ENCODE measurements at places on chromosomes 2 and 18.

GRCh38 chr2:104092886-104093285 is 761.0 kb upstream of the POU3F3 start:
- no peak for DNase-seq

GRCh38 chr2:36478999-36479398 is 119.0 kb downstream of the FEZ2 start:
- DNase-seq = no peak

GRCh38 chr2:160293391-160294091 is 93.5 kb upstream of the ITGB6 start:
- peak; percentile 18 for DNase-seq

DNA sequence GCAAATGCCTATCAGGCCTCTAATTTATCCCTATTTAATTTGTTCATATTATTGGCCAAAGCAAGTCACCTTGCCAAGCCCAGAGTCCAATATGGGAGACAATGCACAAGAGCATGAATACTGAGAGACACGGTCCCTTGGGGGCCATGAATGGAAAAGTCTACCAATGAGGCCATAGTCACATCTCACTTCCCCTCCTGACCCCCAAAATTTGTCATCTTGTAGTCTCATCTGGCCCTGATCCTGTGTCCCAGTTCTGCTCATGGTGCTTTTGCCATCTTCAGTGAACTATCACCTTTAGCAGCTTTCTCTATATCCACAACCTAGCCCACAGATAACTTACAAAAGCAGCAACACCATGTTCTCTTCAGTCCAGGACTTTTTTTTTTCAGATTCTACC is 302.7 kb upstream of the MGAT5 start:
- DNase-seq = no peak

GRCh38 chr2:30147196-30147714 is 448 bp downstream of the YPEL5 start:
- no peak for DNase-seq

GRCh38 chr2:86301009-86301408 is 36.4 kb downstream of the REEP1 start:
- DNase-seq = peak; percentile 45

- no peak for DNase-seq
Observed at GRCh38 chr2:5616019-5616418, 76.2 kb upstream of the SOX11 start.

- DNase-seq = no peak
Observed at GRCh38 chr18:79884294-79884962, 67.0 kb downstream of the SLC66A2 start.

- no peak for DNase-seq
Observed at GRCh38 chr2:73162856-73163391, 39.5 kb upstream of the NOTO start.

- no peak for DNase-seq
Observed at GRCh38 chr2:229410946-229411345, 139.9 kb upstream of the PID1 start.

- DNase-seq = no peak
Observed at GRCh38 chr2:156434461-156435291, 1.5 kb upstream of the GPD2 start.

DNA sequence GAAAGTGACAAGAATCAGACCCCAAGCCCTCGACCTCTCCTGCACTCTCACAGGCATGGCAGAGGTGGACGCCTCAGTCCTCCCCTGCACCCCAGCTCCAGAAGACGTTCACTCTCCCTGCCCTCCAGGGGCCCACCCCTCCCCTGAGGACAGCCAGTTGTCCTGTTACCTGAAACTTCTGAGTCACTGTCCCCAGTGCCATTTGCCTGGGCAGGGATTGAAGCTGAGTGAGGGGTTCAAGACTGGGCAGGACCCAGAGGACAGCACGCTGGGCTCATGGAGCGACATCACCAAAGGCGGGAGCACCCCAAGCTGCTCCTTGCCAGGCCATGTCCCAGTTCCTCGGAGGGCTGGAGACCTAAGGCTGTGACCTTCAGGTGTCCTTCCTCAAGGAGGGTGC is 34.2 kb upstream of the COL6A3 start:
- DNase-seq = no peak

DNA sequence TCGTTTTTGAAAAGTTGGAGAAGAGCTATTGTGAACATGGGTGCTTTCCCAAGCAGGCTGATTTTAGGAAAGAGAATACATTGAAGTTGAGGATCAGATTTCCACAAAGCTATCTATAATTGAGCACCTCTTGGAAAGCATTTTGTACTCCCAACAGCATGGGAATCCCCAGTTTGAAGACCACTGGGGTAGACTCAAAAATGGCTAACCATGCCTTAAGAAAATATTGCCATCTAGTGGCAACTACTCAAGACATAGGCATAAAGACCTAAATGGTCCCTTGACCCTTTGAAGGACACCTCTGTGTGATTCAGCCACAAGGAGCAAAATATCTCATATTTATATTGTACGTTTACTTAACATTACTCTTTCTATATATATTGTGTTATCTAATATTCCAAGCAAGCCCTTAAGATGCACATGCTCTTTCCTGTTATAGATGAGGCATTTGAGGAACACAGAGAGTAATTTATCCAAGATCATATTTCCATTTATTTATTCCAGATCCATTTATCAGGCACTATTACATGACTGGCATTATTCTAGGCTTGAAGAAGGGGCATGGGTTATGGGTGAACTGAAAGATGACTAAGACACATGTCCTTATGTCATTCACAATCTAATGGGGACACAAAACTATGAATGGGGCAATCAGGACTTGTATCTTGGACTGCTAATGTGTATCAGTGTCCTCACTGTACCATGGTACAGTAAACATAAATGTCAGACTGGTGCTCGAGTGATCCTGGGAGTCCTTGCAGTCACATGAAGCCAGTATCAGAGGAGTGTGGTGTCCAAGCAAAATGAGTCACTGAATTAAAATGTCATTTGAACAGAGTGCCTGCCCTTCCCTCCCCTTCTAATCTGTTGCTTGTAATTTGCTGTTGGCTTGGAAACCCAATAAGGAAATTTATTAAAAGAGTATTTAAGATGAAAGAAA is 121.0 kb upstream of the XPO1 start:
- DNase-seq = peak; percentile 14

GRCh38 chr18:22427822-22428549 is 10.3 kb upstream of the CTAGE1 start:
- DNase-seq = no peak

DNA sequence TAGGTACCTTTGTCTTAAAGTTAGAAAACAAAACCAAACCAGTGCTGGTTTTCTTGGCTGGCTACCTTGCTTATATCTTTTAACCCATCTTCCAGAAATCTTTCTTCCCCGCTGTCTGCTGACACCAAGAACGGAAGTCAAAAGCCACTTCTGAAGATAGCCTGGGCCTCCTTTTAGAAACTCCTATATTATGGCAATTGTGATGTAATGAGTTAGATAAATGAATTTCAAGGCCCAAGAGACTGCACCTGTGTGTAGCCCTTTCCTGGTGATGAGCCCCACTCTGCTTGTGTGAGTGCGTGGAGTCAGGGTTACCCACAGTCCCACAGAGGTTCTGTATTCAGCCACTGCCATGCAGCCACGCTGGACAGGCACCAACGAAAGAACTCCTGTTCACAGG is 60.7 kb downstream of the ARMC9 start:
- DNase-seq = no peak

DNA sequence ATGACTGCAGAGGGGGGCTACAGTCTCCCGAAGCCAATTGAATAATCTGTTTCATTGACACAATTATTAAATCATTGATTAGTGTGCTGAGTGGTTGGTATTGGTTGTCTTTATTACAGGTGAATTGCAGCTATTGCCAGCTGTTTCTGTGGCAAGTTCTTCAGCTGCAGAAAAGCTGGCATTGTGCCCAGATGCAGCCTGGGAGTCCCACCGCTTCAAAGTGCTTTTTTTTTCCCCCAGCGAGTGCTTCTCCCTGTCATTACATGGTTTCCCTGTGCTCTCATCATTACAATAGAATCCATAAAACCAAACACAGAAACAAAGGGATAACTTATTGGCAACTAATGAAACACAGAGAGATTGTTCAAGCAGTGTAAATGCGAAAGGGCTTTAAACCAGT is 164.7 kb downstream of the GRB14 start:
- DNase-seq = no peak

DNA sequence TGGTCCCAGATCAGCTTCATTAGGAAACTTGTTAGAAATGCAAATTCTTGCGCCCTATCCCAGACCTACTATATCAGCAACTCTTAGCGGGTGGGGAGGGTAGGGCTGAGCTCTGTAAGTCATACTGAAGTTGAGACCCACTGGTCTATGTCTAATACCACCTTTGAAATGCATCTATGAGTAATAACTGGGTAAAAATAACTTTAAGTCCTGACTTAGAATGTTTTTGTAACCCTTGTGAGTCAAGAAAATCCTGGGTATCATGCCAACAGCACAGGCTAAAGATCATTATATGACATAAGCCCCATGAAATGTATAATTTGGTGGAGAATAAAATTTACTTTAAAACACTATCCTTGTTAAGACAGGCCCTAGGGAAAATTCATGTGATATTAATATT is 41.4 kb downstream of the PRKD3 start:
- DNase-seq = no peak

- no peak for DNase-seq
Observed at GRCh38 chr2:138948070-138948539, 167.9 kb upstream of the NXPH2 start.

DNA sequence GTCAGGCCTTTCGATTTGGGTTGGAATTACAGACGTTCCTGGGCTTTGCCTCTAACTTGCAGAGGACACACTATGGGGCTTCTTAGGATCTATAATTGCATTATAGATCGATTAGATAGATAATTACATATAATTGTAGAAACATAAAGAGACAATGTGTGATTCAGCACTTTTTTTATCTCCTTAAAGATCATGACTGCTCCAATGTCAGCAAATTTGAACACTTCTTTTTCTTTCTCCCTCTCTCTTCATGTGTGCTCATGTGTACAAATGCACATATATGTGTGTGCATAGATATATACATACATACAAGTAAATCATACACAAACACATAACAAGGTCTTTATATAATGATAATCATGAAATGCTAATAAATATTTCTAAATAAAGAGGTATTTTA is 1261.2 kb upstream of the SLC39A10 start:
- DNase-seq = no peak

DNA sequence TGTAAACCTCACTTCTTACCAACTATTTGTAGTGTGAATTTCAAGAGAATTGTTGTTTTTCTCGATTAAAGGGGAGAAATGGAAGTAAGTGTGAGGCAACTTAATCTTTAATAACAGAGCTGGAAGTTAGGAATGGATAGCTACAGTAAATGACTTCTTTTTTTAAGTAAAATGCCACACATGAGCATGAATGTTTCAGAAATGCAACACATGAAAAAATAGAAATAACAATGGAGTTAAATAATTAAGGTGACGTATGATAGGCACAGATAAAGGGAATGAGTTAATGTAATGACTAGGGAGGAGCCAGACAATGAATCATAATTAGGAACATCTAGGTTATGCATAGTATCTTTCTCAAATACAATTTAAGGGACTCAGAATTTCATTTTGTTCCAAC is 3.4 kb downstream of the REL start:
- no peak for DNase-seq

DNA sequence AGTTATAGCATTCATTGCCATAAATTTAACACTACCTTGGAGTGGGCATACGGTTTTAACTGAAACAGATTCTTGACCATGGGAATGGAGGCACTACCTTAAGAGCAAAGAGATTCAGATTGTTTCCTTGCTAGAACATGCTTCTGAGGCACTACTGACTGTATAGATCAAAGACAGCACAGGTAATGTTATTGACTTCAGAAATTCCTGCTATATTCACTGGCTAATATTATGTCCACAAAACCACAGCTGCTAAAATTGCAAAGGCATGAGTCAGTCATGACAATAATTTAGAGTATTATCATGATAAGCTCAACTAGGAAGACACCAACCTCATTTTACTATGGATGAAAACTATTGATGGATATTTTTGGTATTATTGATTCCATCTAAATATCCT is 39.4 kb downstream of the SLC8A1 start:
- DNase-seq = no peak

DNA sequence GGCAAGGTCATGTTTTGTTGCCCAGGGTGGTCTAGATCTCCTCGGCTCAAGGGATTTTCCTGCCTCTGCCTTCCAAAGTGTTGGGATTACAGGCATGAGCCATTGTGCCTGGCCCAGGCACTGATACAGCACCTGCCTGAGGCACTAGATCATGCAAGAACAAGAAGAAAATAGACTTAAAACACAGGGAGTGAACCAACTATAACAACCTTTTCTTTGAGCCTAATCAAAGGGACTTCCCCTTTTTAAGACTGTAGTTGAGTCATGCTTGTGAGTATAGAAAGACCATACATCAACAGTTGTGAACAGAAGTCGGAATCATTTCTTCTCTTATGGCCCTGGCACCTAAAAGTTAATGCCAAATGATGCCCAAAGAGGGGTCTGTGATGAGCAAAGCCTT is 47.9 kb upstream of the MAPRE2 start:
- DNase-seq = no peak

DNA sequence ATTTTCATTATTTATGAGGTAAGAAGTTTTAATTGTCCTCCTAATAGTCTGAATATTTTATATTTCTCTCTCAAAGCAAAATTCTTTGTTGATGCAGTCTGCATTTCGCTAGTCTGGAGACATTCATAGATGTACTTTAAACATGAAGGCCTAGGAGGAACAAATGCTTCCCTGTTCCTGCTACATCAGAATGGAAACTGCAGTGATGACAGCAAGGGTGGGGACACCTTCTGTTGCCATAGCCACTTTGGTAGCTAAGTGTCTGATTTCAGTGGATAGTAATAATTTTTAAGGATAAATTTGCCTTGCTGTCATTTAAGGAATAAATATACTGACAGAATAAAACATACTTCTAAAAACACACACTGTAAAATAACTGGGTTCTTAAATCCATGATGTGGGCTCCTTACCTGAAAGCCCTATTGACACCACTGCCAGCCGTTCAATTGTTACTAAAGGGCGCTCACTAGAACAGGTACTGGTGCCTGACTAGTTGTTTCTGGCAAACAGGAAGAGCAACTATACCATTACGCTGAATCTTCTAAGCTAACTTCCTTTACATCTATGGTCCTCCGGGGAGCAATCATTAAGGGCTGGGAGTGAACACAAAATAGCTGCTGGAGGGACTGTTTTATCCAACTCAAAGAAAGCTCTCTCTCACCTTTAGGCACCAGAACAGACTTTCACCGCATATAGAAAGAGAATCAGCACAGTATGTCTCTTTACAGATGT is 88.2 kb downstream of the TMEM131 start:
- DNase-seq = no peak
